NCI-H2171 (cell line): ENCODE measurements at places on chromosomes 16 and 17.

GRCh38 chr17:41687828-41688640 lies 651 bp upstream of the EIF1 start:
- DNase-seq: peak; percentile 46

DNA sequence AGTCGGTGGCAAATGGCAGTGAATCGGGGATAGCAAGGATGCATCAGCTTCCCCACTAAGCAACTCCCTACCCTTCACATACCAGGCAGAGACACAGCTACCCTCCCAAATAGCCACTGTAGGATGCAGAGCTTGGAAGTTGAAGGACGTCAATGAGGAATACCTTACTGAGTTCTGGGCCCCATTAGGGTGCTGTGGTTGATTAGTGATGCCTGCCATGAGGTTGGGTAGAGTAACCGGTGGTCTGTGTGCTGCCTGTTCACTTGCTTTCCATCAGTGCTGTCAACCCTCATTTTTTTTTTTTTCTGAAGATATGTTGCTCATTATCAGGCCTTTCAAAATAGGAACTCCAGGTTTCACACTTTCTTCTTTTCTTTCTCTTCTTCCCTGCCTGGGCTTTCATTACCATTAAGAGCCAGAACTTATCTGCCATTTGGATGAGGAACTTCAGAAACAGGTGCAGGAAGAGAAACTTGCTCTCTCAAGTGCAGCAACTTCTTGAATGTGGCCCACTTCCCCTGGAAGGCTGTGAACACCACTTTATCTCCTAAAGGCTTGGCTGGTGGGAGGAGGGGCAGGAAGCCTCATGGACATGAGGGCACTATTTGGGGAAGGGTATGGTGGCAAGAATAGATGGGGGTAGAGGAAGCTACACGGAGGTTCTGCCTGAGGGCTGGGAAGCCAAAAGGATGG lies 183.5 kb downstream of the NTN1 start:
- DNase-seq: no peak

- no peak for DNase-seq
Observed at GRCh38 chr17:61167075-61167474, 232.6 kb upstream of the TBX2 start.

DNA sequence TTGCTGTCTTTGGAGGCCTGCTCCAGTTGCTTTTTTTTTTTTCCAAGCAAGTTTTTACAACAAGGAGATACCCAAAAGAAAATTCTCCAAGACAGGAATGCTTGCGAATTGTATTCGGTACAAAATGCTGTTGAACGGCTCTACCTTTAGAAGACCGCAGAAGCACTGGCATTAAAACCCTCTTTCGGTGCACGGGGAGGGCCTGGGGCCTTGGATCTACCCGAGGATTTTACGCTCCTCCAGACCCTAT lies 1.3 kb upstream of the HELZ start:
- no peak for DNase-seq

GRCh38 chr17:37737971-37738370 lies 6.9 kb downstream of the HNF1B start:
- DNase-seq: no peak

DNA sequence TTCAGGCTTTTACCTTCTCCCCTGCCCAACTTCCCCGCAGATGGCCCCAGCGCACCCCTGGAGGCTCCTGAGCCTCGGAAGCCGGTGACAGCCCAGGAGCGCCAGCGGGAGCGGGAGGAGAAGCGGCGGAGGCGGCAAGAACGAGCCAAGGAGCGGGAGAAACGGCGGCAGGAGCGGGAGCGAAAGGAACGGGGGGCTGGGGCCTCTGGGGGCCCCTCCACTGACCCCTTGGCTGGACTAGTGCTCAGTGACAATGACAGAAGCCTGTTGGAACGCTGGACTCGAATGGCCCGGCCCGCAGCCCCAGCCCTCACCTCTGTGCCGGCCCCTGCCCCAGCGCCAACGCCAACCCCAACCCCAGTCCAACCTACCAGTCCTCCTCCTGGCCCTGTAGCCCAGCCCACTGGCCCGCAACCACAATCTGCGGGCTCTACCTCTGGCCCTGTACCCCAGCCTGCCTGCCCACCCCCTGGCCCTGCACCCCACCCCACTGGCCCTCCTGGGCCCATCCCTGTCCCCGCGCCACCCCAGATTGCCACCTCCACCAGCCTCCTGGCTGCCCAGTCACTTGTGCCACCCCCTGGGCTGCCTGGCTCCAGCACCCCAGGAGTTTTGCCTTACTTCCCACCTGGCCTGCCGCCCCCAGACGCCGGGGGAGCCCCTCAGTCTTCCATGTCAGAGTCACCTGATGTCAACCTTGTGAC lies 3.6 kb downstream of the MAPK7 start:
- no peak for DNase-seq

DNA sequence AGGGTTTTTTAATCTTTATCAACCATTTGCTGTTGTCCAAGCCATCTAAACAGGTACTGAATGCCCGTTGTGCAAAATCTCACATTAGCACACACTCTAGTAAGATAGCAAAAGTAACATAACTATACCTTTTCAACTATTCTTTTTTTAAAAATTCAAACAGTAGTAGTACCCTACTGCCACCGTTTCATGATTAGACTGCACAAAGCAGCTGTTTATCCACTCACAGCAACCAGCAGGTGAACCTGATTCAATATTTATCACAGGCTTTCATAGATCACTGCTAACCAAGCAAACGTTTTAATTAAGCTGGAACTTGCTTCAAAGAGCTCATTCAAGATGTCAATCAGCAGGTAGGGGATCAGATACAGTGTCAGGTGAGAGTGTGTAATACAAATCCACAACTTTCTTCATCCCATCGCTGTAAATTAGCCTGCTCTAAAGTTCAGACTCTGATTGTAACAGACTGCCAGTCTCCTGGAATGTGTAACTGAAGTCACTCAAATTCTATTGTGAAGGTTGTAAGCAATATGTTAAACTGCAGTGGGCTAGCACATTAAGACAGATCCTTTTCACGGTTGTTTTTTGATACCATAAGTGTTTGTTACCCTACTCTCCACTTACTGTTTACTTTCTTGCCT lies 47.3 kb downstream of the BRIP1 start:
- no peak for DNase-seq

- DNase-seq: no peak
Observed at GRCh38 chr16:77827032-77827431, 38.7 kb downstream of the VAT1L start.

DNA sequence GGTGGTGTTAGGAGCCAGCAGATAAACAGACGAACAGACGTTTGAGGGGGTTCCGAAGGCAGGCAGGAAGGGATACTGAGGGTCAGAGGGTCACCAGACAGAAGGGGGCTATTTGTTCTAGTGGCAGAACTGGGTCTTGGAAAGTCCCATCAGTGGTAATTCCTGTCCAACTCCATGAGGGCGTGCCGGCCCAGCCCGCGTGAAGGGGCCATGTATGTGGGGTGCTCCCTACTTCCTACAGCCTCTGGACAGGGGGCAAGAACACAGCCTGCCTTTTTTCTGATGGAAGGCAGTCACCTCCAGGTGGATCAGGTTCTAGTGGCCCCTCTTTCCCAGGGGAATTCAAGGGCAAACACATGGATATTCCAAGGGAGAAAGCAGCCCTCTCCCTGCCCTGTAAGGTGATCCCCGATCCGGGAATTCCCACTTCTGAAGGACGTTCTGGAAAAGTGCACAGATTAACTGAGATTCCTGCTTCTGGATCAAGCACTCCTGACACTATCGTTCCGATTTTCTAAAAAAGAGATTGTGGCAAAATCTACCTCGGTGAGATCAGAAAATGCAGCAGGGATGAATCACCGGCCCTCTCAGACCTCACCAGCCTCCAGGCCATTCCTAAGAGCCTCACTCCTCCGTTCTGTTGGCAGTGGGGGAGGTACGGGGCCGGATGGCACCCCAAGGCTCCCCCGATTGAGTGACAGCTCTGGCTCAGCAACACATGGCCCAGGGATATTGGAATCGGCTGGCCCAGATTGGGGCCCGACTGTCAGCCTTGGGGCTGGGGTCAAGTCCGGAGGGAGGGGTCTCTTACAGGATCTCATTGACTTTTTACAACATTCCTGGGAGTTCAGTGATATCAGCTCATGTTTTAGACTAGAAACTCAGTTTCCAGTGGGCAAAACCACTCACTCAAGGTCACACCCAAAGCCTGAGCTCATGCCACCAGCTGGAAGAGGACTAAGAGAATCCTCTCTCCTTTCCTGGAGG lies 12.4 kb downstream of the STX1B start:
- DNase-seq: peak; percentile 15
